ENCODE measurements at places on chromosomes 3 and 15.

DNA sequence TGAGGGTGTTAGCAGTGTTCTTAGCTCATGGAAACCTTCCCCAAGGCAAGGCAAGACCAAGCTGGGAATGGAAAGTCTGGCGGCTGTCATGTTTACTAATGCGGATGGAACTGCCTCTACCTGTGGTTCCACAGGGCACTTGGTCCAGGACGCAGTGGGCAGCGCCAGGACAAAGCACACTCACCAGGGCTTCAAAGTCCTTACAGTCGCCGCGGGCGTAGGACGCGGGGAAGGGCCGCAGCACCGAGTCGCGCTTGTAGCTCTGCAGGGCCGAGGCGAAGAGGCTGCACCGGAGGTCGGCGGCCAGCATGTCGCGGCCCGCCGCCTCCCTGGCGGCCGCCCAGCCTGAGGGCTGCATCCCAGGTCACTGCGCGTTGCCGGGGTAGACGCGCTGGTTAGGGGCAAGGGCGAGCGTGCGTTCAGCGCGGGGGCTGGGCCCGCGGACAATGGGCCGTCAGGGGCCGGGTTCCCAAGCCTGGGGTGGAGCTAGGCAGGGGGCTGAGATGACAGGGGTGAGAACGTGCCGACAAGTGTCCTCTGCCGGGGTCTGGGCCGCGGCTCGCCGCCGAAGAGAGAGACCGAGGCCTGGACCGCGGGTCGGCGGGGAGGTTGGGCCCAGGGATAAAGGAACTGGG lies 497 bp downstream of the PARP16 start:
- H3K27me3 ChIP-seq = no peaks in the 10 kb centered on the region
- H3K36me3 ChIP-seq = no peaks in the 10 kb centered on the region
- peaks cover 28% of the 10 kb centered on the region for H3K4me1 ChIP-seq
- no peak for DNase-seq
- peak overlapping the region; percentile 90 for H3K27ac ChIP-seq
- H3K4me3 ChIP-seq = peak overlapping the region; percentile 54

DNA sequence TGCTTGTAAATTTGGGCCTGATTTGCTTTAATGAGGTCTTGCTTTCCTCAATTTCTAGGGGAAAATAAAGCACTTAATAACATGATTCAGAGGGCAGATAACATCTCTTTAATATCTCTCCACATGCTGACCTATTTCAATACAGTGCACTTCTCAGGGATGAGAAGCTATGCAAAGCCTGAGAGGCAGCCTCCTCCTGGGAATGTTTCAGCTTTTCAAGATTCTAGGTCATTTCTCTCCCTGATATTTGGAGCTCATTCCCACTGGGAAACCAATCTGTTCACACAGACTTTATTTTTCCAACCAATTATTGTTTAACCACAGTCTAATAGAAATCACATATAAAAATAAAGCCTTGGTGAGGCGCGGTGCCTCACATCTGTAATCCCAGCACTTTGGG lies 67.0 kb upstream of the LSAMP start:
- H3K36me3 ChIP-seq = no peaks in the 10 kb centered on the region
- H3K4me1 ChIP-seq = no peaks in the 10 kb centered on the region
- no peak for DNase-seq

DNA sequence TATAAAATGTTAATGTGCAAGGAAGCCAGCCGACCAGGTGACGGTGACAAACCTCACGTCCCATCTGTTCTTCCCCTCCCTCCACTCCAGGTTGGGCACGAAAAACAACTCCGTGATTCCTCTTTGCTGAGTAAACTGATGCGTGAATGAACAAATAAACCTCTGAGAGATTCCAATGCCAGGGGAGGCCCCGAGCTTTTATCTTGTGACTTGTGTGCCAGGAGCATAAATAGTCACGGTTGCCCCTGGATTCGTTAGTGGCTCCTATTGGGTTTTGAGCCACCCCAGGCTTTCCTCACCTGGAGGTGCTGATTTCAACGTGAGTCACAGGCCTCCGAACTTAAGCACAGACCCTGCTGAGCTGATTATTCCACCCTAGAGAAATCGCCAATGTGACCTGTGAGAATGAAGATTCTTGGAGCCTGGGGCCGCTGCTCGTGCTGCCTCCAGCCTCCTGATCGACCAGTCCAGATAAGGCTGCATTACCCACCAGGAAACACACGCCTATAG lies 119.2 kb downstream of the SHQ1 start:
- DNase-seq = no peak
- no peaks in the 10 kb centered on the region for H3K4me1 ChIP-seq
- H3K4me3 ChIP-seq = no peak overlapping the region

DNA sequence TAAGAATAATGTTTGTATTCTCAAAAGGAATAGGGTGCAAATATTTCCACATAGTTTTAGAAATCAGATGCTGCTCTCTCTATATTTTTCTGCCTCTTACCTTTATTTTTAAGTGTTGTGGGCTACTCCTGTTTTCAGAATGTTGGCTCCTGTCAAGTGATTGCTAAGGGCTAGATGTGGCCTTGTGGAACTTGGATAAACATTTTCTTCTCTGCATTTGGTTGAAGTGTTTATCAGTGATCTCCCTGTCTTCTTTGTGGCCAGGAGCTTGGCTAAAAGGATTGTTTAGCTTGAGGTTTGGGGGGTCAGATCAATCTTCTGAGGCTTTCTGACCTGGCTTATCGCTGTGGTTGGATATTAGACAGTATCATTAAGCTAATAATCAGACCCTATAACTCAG lies 112.6 kb downstream of the TCF12 start:
- H3K27ac ChIP-seq = no peak overlapping the region
- H3K4me3 ChIP-seq = no peak overlapping the region
- peaks cover 65% of the 10 kb centered on the region for H3K4me1 ChIP-seq
- no peaks in the 10 kb centered on the region for H3K27me3 ChIP-seq
- no peak for DNase-seq
- no peaks in the 10 kb centered on the region for H3K36me3 ChIP-seq

- H3K27me3 ChIP-seq = no peaks in the 10 kb centered on the region
- no peak overlapping the region for H3K27ac ChIP-seq
- no peaks in the 10 kb centered on the region for H3K36me3 ChIP-seq
- H3K4me1 ChIP-seq = no peaks in the 10 kb centered on the region
These were observed 31.9 kb upstream of the SPRED1 start for GRCh38 chr15:38220606-38221273.

DNA sequence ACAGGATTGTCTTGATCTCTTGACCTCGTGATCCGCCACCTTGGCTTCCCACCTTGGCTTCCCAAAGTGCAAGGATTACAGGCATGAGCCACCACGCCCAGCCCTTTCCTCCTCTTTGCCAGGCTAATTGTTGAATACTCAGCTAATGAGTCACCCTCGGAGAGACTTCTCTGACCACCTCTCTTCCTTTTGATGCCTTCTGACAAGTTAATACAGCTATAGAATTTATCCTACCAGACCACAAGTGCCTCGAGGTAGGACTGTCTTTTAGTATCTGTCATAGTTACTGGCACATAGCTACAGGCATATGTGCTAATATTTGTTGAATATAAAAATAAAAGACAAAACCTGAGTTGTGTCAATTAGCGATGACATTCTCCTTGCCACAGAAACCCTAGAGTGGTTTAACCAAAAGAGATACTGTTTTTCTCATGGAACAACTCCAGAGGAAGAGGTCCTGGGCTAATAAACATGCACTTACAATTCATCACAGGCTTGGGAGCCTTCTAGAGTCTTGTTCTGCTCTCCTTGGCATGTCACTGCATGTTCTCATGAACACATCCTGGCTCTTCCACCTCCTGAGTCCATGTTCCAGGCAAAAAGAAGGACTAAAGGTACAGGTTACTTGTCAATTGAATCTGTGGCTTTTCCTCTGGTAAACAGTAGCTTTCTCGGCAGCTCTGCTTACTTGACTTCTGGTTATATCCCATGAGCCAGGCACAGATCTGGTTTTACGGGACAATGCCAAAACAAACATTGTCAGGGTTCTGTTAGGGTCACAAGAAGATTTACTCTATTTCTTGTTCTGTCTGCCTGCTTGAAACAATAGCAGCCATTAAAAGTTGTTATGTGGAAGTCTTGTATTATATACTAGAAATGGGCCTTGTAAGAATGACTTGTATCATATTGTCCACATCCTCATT lies 332.3 kb downstream of the THSD4 start:
- H3K4me1 ChIP-seq = no peaks in the 10 kb centered on the region
- no peak overlapping the region for H3K4me3 ChIP-seq
- H3K27me3 ChIP-seq = peaks cover 12% of the 10 kb centered on the region
- DNase-seq = no peak

- H3K4me1 ChIP-seq = peaks cover 41% of the 10 kb centered on the region
- H3K36me3 ChIP-seq = no peaks in the 10 kb centered on the region
- no peak overlapping the region for H3K4me3 ChIP-seq
- DNase-seq = no peak
- H3K27ac ChIP-seq = peak overlapping the region; percentile 36
- H3K27me3 ChIP-seq = peaks cover 18% of the 10 kb centered on the region
These were observed 153.2 kb upstream of the THBS1 start for GRCh38 chr15:39427705-39428104.

DNA sequence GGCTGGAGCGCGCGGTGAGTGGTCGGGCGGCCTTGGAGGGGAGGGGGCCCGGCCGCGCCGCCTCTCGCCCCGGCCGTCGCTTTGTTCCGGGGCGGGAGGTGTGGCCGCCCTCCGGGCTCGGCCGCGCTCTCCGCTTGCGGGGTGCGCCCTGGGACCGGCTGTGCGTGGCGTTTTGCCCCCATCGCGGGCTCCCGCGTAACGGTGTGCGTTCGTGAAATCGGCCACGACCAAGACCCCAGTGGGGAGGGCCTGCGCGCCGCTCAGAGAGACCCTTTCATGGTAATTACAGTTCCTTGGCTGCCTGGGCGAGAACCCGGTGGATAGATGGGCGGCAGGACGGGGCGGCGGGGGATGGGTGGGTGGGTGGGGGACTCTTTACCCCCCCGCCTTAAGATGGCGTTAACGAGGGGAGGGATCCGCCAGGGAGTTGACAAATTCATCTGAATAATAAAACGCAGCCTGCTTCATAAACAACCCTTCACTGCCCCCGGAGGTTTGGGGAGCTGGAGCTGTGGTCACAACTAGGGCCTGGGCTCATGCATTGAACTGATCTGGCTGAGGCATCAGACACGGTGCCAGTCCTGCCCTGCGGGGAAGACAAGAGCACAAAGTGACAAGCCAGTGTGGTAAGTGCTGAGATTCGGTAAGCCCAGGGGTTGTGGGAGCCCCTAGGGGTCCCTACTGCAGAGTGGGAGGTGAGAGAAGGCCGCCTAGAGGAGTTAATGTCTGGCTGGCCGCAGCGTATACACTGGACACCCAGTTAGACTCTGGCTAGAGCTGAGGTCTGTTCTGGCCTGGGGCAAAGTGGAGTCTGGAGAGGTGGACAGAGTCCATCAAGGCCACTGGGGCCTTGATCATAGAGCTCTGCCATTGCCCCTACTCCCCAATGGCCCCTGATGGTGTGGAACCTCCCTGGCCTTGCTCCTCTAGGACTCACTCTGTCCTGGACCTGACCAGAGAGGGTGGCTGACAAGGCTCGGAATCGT lies 668 bp downstream of the MRAS start:
- H3K27me3 ChIP-seq = peaks cover 22% of the 10 kb centered on the region
- peak overlapping the region; percentile 81 for H3K4me3 ChIP-seq
- H3K27ac ChIP-seq = peak overlapping the region; percentile 87
- no peaks in the 10 kb centered on the region for H3K4me1 ChIP-seq
- no peak for DNase-seq
- no peaks in the 10 kb centered on the region for H3K36me3 ChIP-seq

GRCh38 chr3:183148056-183148455 lies 14.5 kb downstream of the LAMP3 start:
- H3K27ac ChIP-seq = no peak overlapping the region
- H3K4me1 ChIP-seq = no peaks in the 10 kb centered on the region
- no peaks in the 10 kb centered on the region for H3K27me3 ChIP-seq
- H3K4me3 ChIP-seq = no peak overlapping the region

DNA sequence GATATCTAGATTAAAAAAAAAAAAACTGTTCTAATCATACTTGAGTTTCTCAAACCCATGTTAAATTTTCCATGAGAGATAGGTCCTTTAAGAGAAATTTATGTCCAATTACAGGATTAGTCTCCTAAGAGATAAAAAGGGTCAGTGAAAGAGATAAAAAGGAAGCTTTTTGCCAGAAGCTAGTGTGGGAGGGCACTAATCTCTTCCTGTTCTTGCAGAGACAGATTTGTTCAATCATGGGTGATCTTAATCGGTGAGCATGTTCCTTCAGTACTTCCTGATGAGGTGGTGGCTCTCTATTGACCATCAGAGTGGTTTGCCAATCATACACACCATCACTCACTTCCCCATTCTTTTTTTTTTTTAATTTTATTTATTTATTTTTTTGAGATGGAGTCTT lies 16.9 kb upstream of the LPP start:
- H3K27ac ChIP-seq = no peak overlapping the region
- no peaks in the 10 kb centered on the region for H3K27me3 ChIP-seq
- DNase-seq = no peak
- H3K36me3 ChIP-seq = no peaks in the 10 kb centered on the region
- peaks cover 11% of the 10 kb centered on the region for H3K4me1 ChIP-seq
- no peak overlapping the region for H3K4me3 ChIP-seq

DNA sequence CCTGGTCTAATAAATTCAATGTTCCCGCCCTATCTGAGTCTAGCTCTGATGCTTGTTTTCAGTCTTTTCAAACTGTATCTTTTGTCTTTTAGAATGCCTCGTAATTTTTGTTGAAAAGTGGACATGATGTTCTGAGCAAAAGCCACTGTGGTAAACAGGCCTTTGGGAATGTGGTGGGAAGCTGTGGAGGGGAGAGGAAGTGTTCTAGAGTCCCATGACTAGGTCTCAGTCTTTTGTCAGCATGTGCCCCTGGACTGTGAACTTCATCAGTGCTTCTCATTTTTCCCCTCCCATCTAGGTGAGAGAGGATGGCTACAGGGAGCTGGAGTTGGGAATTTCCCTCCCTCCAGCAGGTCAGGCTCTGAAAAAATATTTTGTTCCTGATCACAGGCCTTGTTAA lies 33.7 kb downstream of the SUSD5 start:
- no peak overlapping the region for H3K27ac ChIP-seq
- no peak for DNase-seq
- H3K36me3 ChIP-seq = no peaks in the 10 kb centered on the region
- H3K27me3 ChIP-seq = no peaks in the 10 kb centered on the region
- no peaks in the 10 kb centered on the region for H3K4me1 ChIP-seq

DNA sequence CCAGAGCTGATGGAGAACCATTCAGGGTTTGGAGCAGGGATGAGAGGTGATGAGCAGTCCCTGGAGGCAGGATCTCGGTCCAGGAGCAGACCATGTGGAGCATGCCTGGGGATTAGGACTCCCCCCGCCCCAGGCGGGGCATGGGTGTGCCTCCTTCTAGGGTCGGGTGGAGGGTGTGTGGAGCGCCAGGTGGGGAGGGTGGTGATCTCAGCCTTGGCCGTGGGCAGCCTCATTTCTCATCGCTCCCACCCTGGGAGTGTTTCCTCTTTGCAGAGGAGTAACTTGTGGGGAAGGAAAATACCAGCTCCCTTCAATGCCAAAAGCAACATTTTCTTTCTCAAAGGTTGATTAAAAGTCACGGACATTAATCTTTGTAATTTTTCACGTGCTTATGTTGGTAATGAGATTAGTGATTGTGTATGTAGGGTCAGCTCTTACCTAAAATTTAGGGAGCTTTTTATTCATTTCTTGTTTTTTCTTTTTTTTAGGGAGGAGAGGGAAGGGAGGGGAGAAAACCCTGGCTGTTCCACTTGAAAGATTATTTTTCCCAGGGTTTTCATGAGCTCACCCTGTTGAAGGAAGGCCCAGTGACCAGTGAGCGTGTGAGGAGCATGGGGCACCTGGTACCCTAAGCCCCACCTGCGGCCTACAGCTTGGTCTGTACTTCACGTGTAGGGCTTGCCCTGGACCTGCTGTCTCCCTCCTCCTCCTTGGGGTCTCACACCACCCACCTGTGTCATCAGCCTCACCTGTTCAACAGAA lies 11.0 kb downstream of the FBLN2 start:
- H3K36me3 ChIP-seq = no peaks in the 10 kb centered on the region
- DNase-seq = no peak
- H3K4me3 ChIP-seq = no peak overlapping the region
- no peak overlapping the region for H3K27ac ChIP-seq

All from spleen (tissue), 13 donors.